ENCODE measurements at places on chromosomes 11 and 22.

GRCh38 chr11:17744151-17744940 is 9.8 kb downstream of the KCNC1 start:
- no peak for DNase-seq

DNA sequence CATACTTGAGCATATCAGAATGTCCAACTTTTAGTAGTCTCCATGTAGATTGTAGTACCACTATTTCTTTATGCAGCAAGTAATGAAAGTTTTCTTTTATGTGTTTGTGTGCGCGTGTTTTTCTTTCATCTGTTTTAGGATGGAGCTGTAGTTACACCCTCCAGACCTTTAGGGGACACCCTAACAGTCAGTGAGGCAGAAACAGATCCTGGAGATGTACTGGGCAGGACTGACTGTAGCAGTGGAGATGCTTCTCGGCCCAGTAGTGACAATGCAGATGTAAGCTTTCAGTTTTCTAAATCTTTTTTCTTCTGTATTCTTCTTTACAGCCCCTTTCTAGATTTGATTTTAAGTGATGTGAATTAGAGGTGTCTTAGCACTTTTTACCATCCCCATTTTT is 79.9 kb upstream of the GRIK4 start:
- DNase-seq, result no peak

DNA sequence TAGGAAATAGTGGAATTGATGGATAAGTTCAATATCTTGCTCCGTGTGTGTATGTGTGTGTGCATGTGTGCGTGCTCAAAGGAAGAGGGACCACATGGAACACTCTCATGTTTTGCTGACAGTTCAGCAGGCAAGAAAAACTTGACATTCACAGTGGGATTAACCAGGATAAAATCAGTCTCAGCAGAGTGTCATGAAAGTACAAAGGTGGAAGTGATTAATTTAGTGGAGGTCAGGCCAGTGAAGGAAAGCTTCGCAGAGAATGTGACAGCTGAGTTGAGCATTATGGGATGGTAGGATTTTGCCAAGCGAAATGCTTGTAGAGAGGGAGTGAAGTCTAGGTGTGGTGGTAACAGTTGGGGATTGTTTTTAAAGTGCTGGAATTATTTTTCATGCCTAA is 15.7 kb upstream of the FBXO3 start:
- DNase-seq, result no peak

DNA sequence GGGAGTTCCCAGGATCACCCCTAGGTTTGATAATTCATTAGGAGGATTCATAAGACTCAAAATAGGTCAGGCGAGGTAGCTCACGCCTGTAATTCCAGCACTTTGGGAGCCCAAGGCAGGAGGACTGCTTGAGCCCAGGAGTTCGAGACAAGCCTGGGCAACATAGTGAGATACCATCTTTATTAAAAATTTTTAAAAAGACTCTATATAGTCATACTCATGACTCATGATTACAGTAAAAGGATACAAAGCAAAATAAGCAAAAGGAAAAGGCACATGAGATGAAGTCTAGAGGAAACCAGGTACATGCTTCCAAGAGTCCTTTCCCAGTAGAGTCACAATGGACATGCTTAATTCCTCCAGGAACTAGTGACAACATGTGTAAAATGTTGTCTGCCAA is 13.9 kb upstream of the PTS start:
- DNase-seq, result no peak

GRCh38 chr11:121448431-121448941 is 3.6 kb upstream of the SORL1 start:
- no peak for DNase-seq
